HT1080 (cell line): ENCODE measurements at places on chromosomes 11 and 22. TPM values are rescaled to one million over a fixed set of nuclear protein-coding genes. Genes with fewer than 3 reads are reported as not detected.
A peak's percentile ranks its signal among the peaks of the same experiment; 100 is the strongest.

Gene LMNTD2
- 0.08 TPM in 1 of 2 replicates, not detected in the other for total RNA-seq

DNA sequence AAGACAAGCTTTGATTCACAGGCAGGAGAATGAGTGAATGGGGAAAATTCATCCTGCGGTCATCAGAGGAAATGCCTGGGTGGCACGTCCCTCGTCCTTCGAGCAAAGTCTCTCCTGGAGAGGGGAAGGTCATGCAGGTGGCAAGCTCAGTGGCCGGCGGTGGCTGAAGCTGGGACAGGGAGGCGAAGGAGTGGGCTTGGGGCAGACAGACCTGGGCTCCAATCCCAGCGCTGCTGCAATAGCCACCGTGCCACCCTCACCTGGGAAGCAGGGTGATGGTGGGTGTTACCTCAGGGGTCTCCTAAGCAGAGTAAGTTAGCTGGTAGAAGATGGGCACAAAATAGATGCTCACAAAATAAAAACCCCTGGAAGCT, 22.4 kb upstream of the CACNG2 start:
- peak; percentile 46 for DNase-seq

Gene SLC6A5
- not detected in 2 replicates for total RNA-seq

Gene ELFN2
- total RNA-seq: 5.7 and 7.0 TPM in 2 replicates

DNA sequence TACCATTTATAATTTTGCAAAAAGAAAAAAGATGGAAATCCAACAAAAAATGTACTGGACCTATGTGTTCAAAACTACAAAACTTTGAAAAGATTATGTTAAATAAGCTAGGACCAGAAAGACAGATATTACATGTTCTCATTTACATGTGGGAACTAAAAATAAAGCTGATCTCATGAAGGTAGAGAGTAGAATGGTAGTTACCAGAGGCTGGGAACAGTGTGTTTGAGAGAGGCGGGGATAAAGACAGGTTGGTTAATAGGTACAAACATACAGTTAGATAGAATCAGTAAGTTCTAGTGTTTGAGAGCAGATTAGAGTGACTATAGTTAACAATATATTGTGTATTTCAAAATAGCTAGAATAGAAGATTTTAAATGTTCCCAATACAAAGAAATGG, 71.6 kb downstream of the USP47 start:
- no peak for DNase-seq

DNA sequence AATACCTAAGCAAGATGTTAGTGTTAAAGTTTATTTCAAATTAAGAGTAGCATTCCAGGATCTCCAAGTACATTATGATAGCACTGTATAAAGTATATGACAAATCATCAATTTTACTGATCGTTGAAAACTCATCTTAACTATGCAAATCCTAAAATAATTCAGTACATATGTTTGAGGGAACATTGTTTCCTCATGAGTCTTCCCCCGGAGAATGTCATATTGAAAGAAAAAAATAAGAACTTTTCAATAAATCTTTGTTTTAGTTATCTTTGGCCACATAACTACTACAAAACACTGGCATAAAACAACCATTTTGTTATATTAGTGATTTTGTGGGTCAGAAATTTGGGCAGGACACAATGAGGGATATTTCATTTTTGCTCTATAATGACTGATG, 135.4 kb downstream of the METTL15 start:
- no peak for DNase-seq

Gene OTOG
- total RNA-seq: not detected in 2 replicates

- peak; percentile 76 for DNase-seq
Measured at GRCh38 chr11:127074151-127074761, 73.7 kb upstream of the KIRREL3 start.

Gene KLHDC7B
- total RNA-seq: not detected in 2 replicates

DNA sequence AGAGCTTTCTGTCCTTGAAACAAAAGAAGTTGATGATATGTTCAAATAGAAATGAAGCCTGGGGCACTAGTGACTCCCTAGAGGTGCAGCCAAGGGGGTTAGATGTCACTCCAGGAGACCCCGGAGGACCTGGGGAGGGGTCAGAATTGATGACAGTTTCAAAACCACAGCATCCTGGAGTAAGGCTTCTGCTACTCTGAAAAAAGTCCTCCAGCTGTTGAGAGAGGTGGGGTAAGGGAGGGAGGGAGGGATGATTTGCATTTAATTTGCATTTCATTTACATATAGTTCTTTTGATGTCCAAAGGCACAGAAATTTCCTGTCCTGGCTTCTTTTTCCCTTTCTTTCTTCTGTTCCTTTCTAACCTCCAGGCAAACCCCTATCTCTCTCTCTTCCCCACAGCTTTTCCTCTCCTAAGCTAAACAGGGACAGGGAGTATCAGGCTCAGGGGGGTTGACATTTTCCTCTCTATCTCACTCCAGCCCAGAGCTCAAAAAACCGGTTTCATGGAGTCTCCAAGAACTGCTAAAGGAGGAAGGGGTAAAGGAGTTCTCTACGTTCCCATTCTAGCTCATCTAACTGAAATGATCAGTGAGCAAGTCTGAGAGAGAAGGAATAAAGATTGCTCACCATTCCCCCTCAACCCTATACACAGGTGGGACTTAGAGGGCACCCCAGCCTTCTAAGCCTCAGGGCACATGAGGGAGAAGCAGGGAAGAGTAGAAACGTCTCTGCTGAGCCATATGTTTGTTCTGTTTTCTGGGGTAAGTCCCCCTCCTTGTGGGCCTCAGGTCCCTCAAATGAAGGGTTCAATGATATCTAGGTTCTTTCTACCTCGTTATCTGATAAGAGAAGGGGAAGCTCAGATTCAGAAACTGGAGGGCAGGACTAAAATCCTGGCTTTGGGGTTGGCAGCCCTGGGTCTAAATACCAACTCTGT, 3.5 kb upstream of the POU2F3 start:
- peak; percentile 90 for DNase-seq

DNA sequence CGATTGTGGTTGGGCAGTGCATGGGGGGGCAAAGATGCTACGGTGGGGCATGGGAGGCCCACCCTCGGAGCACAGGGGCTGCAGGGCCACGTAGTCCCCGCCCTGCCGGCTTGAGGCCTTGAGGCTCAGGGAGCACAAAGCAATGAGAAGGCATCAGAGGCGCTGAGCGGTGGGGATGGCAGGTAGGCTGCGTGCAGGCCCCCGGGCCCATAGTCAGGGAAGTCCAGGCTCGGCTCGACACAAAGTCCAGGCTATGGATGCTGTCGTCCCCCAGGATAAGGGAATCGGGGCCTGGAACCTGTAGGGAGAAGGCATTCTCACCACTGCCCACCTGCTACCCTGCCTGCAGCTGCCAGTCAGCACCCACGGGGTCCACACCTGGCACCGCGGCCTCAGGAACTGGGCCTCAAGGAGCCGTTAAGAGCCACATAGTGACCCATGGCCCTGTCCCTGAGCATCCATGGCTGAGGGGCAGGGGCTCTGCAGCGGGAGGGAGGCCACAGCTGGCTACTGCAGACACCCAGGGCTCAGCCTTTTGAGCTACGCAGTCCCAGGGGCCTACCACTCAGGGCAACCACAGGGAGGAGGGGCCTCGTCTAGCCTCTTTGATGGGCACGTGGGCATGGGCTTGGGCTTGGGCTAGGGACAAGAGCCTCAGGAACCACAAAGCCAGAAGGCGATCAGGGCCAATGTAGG, 179.7 kb downstream of the IGLL1 start:
- DNase-seq: no peak

- DNase-seq: no peak
Measured at GRCh38 chr22:36796552-36797175, 20.2 kb downstream of the PVALB start.

Gene MMP10
- total RNA-seq: not detected in 2 replicates

- DNase-seq: no peak
Measured at GRCh38 chr22:42138972-42139371, 8.4 kb upstream of the CYP2D6 start.

GRCh38 chr22:36765943-36766450, 9.9 kb downstream of the IFT27 start:
- no peak for DNase-seq

Gene ZNF195
- total RNA-seq: 24.5 and 26.6 TPM in 2 replicates

- peak; percentile 35 for DNase-seq
Measured at GRCh38 chr11:56152333-56152732, 7.8 kb downstream of the OR8K5 start.

DNA sequence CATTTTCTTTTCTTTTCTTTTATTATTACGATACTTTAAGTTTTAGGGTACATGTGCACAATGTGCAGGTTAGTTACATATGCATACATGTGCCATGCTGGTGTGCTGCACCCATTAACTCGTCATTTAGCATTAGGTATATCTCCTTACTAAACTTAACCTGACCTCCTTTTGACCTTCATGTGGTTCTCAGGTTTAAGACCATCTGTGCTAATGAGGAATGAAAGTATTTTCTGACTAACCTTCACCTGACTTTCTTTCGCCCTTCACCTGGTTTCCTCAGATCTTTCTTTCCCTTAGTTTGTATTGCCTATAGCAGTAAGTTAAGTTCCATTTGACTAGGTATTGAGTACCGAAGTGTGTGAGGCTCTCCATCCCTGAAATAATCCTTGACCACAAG, 6.5 kb downstream of the EXPH5 start:
- no peak for DNase-seq
